ENCODE measurements at places on chromosomes 1 and 21.

- DNase-seq, result no peak
These were observed 14.0 kb upstream of the ZC3H11B start for GRCh38 chr1:219626865-219627264.

DNA sequence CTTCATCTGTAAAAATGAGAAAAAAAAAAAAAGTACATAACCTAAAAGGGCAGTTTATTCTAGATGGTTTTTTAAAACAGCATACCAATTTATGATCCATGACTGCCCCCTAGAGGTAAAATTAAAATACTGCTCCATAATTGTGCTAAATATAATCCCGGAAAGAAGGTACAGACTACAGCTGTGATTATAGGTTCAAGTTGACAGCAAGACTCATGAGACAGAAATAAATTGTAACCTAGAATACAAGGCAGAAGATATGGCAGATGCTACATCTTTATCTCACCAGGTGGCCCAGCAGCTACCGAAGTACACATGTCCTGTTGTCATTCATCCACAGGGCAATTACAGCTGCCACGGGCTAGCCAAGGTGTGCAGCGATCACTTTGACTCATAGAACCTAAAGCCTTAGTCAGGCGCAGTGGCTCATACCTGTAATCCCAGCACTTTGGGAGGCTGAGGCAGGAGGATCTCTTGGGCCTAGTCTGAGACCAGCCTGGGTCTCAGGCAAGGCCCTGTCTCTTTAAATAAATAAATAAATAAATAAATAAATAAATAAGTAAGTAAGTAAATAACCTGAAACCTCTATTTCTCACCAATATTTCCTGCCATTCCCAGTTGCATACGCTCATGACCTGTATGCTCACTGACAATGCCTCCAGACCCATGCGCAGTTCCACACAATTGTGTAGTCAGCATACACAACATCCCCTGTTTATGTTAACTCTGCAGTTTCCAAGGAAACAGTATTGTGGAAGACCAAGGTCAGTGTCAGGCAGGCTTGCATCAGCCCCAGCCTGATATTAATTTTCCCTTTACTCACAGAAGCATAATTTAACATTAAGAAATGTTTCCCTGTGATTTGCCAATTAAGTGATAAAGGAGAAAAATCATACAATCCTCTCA lies 18.3 kb upstream of the PPIE start:
- no peak for DNase-seq

GRCh38 chr1:25774921-25775771 lies 24.8 kb upstream of the SELENON start:
- no peak for DNase-seq

GRCh38 chr1:18796950-18797349 lies 62.5 kb downstream of the TAS1R2 start:
- DNase-seq, result no peak

DNA sequence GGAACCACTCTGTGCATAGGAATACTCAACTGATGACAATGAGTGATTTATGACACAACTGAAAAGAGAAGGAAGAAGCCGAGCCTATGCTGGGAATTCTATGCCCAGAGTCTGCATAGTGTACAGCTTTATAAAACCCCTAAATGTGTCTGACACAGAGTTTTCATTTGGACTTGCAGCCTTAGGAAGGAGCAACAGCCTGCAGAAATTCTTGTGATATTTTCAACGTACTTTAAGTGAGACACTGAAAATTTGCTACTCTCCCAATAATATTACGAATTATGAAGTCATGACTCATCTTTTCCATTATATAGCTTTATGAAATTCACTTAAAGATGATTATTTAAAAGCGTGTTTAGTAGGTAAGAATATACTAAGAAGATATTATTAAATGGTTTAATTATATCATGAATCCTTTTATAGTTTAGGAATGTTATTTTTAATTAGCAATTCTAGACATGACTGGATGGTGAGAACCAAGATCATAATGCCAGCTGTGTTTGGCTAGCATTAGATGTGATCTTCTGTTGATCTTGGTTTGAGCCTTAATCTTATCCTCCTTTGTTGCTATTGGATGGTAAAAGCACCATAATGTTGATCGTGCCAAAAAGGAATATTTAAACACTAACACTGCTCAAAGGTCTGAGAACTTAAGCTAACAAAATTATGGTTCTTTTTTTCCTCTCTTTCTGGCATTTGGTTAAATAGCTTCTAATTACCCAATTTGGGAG lies 785.1 kb upstream of the ADGRL4 start:
- no peak for DNase-seq

- no peak for DNase-seq
These were observed 7.5 kb upstream of the CBR3 start for GRCh38 chr21:36127250-36127904.

DNA sequence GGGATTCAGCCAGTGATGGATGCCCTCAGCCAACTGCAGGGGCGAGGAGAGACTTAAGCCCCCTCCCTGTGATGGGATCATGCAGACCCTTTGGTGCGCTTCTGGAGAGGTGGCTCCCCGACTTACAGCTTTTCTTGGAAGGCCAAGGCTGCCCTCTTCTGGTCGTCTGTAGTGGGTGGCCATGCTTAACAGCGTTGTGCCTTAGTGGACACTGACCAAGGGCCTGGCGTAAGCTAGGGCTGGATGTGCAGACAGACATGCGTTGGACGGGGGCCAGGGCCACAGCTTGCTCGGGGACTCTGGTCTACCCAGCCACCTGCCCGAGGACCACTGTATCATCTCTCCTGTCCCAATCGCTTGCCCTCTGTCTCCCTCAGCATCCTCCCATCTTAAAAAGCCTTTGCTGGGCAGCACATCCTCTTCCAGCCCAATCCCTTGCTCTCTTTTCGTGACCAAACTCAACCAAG lies 5.5 kb downstream of the AZIN2 start:
- DNase-seq, result peak; percentile 86

- DNase-seq, result no peak
These were observed 137.3 kb downstream of the ZNF281 start for GRCh38 chr1:200272481-200273068.

- DNase-seq, result no peak
These were observed 15.1 kb downstream of the RNF223 start for GRCh38 chr1:1058921-1059493.

- DNase-seq, result no peak
These were observed 1.5 kb upstream of the FCRLA start for GRCh38 chr1:161705537-161705936.

DNA sequence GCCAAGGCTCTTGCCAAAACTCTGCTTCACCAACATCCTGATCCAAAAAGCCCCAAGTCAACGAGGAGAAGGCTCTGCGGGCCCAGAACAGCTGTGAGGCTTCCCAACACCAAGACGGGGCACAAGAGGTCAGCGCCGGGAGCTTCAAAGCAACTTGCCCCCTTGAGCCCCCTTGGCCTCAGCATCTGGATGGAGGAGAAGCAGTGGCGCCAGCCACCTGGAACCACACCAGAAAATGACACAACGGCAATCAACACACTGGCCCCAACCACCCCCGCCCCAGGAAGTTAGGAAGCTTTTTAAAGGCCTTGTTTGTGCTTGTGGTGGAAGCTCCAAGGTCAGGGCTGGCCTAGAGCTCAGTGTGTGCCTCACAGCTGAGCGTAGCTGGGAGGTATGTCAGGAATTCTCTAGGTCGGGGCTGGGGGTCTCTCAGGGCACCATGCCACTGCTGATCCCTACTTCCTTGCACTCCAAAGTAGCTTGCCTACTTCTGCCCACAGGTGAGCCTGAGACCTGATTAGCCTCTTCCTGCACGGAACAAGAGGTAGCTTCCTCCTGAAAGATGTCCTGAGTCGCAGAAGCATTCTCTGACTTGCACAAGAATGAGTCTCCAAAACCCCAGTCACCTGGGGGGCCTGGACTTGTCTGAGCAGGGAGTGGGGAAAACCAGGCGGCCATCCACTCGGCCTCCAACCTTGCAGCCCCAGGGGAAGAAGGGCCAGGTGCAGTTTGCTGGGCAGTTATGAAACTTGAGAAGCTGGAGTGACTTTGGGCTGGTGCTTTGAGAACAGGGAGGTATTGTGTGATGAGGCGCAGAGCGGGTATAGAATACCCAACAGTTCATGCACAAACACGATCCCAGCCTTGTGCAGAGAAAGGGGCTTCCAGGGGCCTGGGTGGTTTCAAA lies 9.7 kb upstream of the SRP9 start:
- no peak for DNase-seq

DNA sequence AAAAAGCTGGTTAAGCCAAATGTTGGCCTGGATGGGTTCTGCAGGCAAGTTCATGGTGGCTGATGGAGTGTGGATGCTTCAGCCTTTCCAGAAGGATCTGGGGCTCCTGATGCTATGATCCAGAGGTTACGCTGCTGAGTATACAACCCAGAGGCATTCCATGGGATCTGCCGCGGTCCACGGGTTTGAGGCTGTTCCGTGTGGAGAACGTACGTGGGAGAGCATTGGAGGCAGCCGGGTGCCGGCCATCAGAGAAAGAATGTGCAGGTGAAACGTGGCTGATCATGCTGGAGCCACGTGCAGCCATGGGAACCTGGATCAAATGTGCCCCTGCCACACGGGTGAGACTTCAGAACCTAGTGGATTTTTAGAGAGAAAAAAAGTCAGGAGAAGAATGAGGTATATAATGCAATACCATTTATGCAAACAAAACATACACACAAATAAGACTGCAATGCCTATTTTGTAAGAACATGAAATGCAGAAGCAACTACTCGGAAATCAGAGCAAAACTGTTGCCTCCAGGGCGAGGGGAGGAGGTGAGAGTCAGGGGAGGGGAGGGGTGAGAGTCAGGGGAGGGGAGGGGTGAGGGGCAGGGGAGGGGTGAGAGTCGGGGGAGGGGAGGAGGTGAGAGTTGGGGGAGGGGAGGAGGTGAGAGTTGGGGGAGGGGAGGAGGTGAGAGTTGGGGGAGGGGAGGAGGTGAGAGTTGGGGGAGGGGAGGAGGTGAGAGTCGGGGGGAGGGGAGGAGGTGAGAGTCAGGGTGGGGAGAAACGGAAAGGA lies 116.5 kb upstream of the C1orf174 start:
- DNase-seq, result no peak

DNA sequence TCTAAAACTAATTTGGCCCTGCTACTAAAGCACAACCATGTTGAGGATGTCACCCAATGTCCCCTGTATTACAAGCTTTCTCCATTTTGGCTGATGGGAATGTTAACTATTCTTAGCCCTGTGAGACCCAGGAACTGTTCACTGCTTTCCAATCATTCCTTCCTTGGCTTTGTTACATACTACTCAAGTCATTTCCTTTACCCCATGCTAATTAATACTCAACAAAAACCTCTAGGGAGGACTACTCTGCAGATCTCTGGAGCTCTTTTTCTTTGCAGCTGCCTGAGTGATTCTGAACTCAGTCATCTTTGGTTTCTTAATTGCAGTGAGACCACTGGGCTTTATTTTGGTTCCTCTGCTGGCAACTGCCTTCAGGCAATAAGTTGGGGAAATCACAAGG lies 23.3 kb upstream of the RPE65 start:
- no peak for DNase-seq

GRCh38 chr1:74427681-74428080 lies 84.7 kb downstream of the LRRC53 start:
- no peak for DNase-seq

DNA sequence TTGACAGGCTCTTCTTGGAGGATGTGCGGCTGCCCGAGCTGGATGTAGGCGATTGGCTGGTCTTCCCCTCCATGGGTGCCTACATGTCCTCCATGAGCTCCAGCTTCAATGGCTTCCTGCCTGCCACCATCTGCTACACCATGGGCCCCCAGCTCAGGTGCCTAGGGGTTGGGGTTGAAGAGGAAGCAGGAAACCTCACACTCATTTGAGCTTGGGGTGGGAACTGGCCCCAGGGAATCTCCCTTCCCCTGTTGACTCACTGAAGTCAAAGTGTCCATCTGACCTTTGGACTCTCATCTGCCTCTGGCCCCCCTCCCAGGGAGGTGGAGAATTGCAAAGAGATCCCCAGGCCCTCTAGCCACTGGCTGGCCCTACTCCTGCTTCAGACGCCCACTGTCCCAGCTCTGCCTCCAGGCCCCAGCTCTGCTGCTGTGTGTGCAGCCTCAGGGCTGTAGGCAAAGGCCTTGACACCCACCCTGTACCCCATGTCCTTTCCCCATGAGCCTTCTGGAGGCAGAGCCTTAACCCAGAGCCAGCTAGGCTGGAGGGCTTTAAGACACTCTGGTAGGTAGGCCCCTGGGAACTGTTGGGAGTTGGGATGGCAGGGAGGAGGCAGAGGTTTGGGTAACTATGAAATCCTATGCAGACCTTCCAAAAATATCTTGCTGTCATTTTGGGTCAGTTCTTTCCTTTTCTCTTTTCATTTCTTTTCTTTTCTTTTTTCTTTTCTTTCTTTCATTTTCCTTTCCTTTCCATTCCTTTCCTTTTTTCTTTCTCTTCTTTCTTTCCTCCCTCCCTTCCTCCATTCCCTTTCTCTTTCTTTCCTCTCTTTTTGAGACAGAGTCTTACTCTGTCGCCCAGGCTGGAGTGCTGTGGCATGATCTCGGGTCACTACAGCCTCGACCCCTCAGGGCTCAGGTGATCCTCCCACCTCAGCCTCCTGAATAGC lies 66.9 kb upstream of the TINAGL1 start:
- no peak for DNase-seq

GRCh38 chr1:200877839-200878551 lies 5.2 kb downstream of the GPR25 start:
- DNase-seq, result no peak

DNA sequence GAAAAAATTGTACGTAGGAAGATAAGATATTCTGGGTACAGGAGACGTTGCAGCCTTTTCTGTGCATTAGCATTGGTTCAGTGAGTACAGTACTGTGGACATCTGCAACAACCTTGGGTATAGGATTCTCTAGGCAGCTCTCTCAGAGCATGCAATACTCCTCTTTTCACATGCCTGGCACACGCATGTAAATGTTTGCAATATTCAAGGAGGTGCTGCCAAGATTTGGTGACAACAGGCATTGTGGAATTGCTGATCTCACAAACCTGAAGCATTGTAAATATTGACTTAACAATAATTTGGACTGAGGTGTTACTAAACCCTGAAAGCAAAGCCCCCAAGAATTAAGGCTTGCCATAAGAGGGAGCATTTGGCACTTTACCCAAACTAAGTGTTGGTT lies 126.8 kb downstream of the GRIK1 start:
- DNase-seq, result no peak

DNA sequence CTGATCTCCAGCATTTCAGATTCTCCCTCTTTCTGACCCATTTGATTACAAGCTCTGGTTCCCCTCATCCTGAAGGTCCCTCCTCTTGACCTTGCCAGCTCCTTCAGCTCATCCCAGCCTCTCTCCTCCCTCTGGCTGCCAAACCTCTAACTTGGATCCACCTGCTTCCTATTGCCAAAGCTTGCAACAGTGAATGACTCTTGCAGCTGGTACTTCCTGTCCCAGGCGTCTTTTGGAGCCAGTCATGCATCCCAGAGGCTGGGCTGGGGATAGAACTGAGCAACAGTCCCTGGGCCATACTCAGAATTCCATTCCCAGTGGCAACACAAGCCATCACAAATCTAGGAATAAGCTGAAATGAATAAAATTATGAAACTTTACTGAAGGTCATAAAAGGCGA lies 27.7 kb upstream of the SPOCD1 start:
- DNase-seq, result peak; percentile 35

- DNase-seq, result no peak
These were observed 18.3 kb upstream of the UTS2 start for GRCh38 chr1:7871136-7871535.
